ENCODE measurements at places on chromosomes 16 and 17.

GRCh38 chr17:19649274-19649541, 657 bp downstream of the ALDH3A2 start:
- no peak for DNase-seq

GRCh38 chr16:83721676-83722075, 86.1 kb upstream of the HSBP1 start:
- no peak for DNase-seq

- no peak for DNase-seq
Observed at GRCh38 chr16:86319585-86320236, 190.6 kb upstream of the FOXF1 start.

DNA sequence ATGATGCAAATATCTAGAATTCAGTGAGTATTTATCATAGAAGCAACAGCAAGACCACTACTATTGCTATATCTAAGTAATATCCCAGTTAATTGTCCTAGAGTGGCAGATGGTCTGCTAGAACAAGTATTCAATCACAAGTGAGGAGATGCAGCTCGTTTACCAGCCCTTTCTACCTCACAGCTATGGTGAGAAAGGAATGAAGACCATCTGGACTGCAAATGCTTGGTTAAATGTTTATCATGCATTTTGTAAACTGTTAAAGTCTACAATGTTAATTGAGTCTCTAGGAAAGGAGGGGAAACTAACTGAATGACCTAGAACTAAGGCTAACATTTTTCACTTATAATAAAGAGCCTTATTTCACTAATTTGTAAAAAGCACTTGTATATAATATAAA, 52.5 kb downstream of the CNOT1 start:
- no peak for DNase-seq

DNA sequence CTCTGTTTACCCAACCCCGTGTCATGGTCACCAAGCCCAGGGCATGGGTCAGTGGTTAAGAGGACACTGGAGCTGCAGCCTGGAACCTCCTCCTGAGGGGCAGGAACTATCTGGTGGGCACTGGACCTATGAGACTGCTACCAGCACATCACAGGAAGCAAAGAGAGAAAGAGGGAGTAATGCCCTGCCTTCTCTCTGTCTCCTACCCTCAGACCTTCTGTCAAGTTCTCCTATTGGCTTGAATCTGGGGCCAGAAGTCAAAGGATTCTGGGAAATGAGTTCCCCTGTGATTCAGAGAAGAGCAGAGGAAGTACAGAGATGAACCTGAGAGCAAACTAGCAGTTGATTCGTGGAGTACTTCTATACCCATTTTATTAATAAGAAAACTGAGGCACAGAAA, 123.0 kb upstream of the GNAO1 start:
- no peak for DNase-seq

DNA sequence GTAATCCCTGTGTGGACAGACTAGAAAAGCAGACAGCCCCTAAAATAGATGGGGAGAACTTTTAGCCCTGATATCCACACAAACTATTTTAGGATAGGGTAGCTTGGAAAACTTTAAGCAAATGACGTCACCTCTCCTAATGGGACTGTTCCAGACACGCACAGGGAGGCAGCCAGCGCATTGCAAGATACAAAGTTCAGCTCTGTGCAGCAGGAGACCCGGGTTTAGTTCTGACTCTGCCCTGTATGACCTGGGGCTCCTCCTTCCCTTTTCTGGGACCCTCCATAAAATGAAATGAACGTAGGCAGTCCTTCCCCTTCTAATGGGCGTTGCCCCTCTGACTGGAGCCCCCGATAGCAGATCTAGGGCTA, 6.3 kb downstream of the ZNF689 start:
- no peak for DNase-seq

GRCh38 chr16:49547448-49547847, 173.8 kb downstream of the C16orf78 start:
- DNase-seq, result no peak

Data from effector CD8-positive, alpha-beta T cell (primary cell).